Activated CD8-positive, alpha-beta T cell treated with anti-CD3 and anti-CD28 coated beads for 36 hours (primary cell): ENCODE measurements at places on chromosomes 5 and 9. TPM values are rescaled to one million over a fixed set of nuclear protein-coding genes. Genes with fewer than 3 reads are reported as not detected.

GRCh38 chr5:148828511-148829247 is 2.3 kb downstream of the ADRB2 start:
- no peak for DNase-seq
- H3K4me1 ChIP-seq, result peaks cover 39% of the 10 kb centered on the region
- H3K27me3 ChIP-seq, result peaks cover 14% of the 10 kb centered on the region
- H3K4me3 ChIP-seq, result peak overlapping the region; percentile 58

Gene GPR150
- total RNA-seq, result 0.76 TPM

DNA sequence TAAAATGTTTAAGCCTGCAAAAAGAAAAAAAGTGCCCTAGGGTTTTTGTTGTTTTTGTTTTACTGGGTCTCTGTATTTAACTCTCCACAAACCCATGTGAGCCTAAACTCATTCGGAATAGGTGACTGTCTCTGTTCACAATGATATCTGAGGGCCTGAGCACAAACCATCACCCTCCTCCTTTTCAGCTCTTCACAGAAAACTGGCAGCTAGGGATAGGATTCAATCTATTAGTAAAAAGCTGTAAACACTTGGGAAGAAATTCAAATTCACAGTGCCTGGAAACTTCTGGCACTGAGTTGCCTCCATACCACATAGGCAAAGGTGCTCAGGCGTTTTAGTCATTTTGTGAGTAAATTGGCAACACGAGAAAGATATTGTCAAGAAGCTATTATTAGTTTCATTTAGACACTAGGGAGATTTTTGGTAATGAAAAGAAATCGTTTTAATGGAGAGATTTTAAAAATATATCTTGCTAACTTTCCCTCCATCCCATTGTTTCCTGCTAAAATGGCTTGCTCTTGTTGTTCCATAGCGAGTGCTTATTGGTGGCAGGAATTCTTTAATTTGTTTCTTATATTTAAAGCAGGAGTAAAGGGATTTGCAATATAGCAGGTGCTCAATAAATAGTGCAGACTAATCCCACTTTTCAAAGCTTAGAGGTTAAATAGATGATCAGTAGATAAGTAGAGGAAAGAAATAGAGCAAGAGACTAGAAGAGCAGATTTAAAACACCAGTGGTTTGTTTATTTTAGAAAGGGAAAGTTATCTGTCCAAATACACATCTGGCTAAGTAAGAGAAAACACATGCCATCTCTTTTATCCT is 9.7 kb downstream of the FOXD1 start:
- peaks cover 79% of the 10 kb centered on the region for H3K27me3 ChIP-seq
- H3K4me3 ChIP-seq, result no peak overlapping the region
- DNase-seq, result no peak
- no peak overlapping the region for H3K27ac ChIP-seq
- no peaks in the 10 kb centered on the region for H3K36me3 ChIP-seq

- no peak overlapping the region for H3K27ac ChIP-seq
- H3K36me3 ChIP-seq, result no peaks in the 10 kb centered on the region
- no peak overlapping the region for H3K4me3 ChIP-seq
- no peaks in the 10 kb centered on the region for H3K27me3 ChIP-seq
- H3K4me1 ChIP-seq, result peaks cover 10% of the 10 kb centered on the region
- no peak for DNase-seq
These were observed 66.4 kb upstream of the PIK3R1 start for GRCh38 chr5:68149189-68149588.

Gene PLAC8L1
- 0.61 TPM for total RNA-seq

Gene PCDH1
- total RNA-seq, result 0.87 TPM

Gene DEPDC1B
- total RNA-seq, result 30.2 TPM

DNA sequence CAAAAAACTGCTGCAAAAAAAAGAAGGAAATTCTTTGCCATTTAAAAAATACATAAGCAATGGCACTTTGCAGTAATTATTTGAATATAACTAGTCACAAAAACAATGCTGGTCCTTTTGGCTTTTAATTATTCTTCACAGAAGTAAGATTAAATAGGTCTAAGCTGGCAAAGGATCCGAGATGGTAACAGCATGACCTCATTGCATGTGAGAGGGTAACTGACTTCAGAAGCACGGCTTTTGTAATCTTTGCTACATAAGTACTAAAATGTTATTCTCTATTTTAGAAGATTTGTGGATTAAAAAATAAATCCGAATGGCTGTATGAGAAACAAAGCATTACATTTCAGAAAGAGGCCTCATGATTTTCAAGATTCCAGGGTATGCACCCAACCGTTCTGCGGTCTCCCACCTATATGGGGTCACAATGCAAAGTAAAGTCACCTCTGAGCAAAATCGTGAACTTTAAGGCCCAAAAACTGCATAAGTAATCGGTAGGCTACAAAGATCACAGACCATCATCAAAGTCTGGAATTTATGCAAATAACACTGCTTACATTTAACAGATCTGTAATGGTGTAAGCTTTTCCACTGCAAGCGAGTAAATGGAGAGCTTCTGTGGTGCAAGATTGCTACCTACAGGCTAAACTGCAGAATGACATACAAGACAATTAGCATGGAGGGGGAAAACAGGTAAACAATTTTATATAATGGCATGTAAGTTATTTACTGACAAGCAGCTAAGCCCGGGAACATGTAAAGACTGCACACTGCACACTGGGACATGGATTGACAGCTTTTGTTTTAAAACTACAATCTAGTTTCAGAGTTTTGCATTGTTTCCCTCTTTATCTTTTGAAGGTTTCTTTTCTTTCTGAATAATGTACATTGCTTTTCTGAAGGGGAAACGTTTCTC is 231.6 kb downstream of the SLF1 start:
- no peak overlapping the region for H3K4me3 ChIP-seq

Gene GOLPH3
- 56.7 TPM for total RNA-seq

- H3K27me3 ChIP-seq, result no peaks in the 10 kb centered on the region
- no peak overlapping the region for H3K27ac ChIP-seq
- H3K4me3 ChIP-seq, result no peak overlapping the region
- H3K36me3 ChIP-seq, result no peaks in the 10 kb centered on the region
- H3K4me1 ChIP-seq, result no peaks in the 10 kb centered on the region
These were observed 28.9 kb upstream of the KCNN2 start for GRCh38 chr5:114332925-114333324.
